ENCODE measurements at places on chromosomes 13 and 19. TPM values are rescaled to one million over a fixed set of nuclear protein-coding genes. Genes with fewer than 3 reads are reported as not detected.

DNA sequence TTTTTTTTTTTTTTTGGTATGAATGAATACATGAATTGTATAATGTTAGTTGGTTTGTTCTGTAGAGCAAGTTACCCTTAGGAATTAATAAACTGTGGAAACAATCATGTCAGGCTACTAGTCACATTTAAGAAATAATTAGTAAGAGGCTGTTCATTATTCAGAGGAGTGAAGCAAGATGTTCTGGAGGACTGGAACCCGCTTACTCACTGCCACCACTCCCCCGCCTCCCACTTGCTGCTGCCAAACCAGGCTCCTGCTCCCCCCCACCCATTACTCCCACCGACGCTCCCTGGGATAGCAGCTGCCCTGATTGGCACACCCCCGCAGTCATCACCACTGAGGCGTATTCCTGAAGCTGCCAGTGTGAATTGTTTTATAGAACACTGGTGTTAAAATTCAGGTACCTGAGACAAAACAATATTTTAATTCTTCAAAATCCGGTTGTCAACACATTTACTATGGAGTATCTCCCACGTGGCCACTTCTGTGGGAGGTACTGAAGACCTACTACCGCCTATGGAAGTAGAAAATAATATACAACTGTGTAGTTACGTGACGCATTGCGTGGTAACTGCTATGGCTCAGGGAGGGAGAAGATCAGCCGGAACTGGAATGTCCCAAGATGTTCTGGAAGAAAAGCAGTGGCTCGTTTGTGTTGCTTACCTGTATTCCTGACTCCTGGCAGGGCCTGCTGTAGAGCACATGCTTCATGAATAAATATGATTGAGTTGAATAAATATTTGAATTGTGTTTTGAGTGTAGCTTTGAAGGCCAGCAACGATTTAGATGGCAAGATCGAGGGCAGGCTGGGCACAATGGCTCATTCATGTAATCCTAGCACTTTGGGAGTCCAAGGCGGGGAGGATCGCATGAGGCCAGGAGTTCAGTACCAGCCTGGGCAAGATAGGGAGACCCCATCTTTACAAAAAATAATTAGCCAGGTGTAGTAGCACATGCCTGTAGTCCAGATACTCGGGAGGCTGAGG lies 1.7 kb downstream of the DPY19L3 start:
- DNase-seq: no peak
- H3K36me3 ChIP-seq: peaks cover 23% of the 10 kb centered on the region
- H3K27me3 ChIP-seq: no peaks in the 10 kb centered on the region
- peak overlapping the region; percentile 47 for H3K27ac ChIP-seq
- H3K4me3 ChIP-seq: peak overlapping the region; percentile 84
- peaks cover 20% of the 10 kb centered on the region for H3K4me1 ChIP-seq

DNA sequence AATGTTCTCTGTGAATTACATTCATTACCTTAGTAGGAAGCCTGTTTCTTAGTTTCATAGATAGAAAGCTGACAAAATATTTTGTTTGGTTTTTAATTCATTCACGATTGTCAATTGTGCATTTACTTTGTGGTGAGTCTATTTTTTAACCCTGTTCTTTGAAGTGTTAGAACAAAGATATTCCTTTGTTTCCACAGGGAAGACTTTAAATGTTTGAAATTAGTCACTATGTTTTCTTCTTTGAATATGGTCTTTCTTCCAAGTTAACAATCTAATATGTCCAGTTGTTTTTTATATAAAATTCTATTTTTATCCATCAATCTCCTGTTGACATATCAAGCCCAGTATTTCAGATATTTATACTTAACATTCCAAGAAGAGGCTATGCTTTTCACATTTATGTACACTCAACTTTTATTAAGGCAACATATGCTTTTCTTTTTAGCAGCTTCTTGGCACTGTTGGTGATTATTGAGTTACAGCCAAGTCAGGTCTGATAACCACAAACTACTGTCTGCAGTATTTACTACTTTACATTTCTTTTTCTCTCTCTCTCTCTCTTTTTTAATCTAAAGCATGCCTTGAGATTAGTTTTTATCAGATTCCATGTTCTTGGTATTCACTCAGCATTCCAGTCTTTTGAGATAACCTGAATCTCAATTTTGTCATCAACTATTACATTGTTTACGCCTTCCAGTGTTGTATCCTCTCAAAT lies 812.8 kb upstream of the SLC10A2 start:
- H3K4me3 ChIP-seq: no peak overlapping the region
- H3K4me1 ChIP-seq: no peaks in the 10 kb centered on the region
- no peak for DNase-seq
- H3K27ac ChIP-seq: no peak overlapping the region

DNA sequence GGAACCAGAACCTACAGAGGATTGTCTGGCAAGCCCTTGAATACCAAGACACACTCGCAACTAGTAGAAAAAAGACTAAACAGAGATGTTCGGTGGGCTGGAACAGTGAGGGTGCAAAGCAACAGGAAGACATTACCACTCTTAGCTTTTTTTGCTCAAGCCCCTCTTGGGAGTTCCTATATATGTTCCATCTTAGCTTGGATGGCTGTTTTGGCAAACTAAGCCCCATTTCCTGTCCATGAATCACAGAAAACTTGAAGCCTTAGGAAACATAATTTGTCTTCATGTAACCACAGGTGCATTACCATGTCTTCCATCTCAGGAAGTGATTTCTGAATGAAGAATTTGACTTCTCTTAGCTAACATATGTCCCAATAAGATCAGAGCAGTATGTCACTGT lies 446.3 kb downstream of the OLFM4 start:
- no peaks in the 10 kb centered on the region for H3K27me3 ChIP-seq
- no peak overlapping the region for H3K27ac ChIP-seq
- H3K36me3 ChIP-seq: no peaks in the 10 kb centered on the region
- DNase-seq: no peak
- H3K4me1 ChIP-seq: no peaks in the 10 kb centered on the region

DNA sequence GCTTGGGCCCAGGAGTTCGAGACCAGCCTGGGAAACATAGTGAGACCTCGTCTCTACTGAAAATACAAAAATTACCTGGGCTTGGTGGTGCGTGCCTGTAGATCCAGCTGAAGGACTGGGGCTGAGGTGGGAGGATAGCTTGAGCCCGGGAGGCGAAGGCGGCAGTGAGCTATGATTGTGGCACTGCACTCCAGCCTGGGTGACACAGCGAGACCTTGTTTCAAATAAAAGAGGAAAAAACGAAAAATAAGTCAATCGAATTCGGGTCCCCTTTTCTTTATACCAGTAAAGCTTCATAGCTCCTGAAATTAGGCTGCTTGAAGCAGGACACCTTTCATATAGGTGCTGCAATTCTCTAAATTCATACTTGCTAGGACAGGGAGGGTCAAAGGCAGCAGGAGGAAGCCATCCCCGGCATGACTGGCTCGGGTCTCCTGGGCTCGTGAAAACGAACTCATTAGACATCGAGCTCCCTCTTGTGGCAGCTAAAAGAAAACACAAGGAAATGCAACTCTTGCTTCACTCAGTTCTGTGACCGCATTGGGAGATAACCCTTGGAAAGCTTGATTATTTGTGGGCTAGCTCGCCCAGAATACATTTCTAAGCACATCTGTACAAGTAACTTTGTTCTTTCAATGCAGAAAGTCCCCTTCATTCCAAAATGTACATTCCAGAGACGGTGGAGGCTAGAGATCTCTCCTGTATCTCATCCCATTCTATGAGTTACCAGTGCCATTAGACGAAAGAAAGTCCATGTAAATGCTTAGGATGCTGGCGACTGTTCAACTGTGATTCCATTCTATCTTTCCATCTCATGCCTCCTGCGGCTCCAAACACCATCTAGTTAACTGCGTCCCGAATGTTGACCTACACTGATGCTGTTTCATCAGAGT lies 16.8 kb downstream of the FPR2 start:
- H3K27ac ChIP-seq: no peak overlapping the region
- peak; percentile 66 for DNase-seq
- peaks cover 6% of the 10 kb centered on the region for H3K4me1 ChIP-seq
- H3K4me3 ChIP-seq: no peak overlapping the region
- H3K36me3 ChIP-seq: no peaks in the 10 kb centered on the region
- peaks cover 57% of the 10 kb centered on the region for H3K27me3 ChIP-seq

Gene ZNF850
- 10.7 TPM for total RNA-seq

Gene B3GNT8
- 0.41 TPM for total RNA-seq

Gene KLK2
- not detected for total RNA-seq

Measured in activated CD4-positive, alpha-beta T cell treated with anti-CD3 and anti-CD28 coated beads for 36 hours (primary cell).